ENCODE measurements at places on chromosomes 5 and 9.

- DNase-seq, result no peak
Observed at GRCh38 chr5:73774924-73775323, 148.9 kb downstream of the ARHGEF28 start.

- DNase-seq, result no peak
Observed at GRCh38 chr5:110884005-110884404, 145.2 kb downstream of the SLC25A46 start.

DNA sequence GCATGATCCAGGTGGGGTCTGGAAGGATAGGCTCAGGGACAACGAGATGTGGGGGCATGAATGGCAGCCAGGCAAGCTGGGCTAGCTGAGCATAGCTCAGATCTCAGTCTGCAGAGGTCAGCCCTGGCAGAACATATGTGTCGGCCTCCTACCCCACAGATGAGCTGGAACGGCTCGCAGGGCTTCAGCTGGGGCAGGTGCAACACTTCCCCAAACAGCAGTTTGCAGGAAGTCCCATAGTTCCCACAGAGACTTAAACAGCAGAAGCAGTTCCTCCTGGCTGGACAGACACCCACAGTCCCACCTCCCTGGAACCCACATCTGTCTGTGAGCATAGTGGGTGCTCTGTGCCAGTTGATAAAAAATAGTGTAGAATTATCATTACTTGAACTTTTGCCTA, 404.6 kb downstream of the GADD45G start:
- DNase-seq, result no peak

DNA sequence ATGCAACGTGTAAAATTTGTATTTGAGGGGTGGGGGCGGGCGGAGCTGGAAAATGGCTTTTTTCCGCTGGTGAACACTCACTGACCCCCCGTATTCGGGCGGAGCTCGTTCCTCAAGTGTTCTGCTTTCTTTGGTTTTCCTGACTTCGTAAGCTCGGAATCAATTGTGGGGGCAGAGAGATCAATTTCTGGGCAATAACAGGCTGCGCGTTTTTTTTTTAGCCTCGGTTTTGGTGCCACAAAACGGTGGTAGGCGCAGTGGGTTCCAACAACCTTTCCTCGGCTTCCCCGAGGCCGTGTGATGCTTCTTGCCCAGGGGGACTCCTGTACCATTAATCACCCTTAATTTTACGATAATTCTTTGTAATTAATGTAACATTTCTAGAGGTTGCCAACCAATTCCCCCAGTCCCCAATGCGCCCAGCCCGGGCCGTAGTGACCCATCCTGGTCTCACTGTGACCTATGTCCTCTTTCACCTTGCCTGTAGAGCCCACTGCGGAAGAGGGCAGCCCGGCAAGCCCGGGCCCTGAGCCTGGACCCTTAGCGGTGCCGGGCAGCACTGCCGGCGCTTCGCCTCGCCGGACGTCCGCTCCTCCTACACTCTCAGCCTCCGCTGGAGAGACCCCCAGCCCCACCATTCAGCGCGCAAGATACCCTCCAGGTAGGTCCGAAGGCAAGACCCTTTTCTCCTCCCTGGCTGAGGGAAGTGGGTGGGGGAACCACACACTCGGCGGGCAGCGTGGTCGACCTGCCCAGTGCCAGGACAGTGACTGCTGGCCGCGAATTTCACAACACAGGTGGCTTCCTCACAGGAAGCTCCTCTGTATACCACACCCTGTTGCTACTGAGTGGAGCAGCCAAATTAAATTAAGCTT, 3.7 kb downstream of the NR4A3 start:
- DNase-seq, result no peak

DNA sequence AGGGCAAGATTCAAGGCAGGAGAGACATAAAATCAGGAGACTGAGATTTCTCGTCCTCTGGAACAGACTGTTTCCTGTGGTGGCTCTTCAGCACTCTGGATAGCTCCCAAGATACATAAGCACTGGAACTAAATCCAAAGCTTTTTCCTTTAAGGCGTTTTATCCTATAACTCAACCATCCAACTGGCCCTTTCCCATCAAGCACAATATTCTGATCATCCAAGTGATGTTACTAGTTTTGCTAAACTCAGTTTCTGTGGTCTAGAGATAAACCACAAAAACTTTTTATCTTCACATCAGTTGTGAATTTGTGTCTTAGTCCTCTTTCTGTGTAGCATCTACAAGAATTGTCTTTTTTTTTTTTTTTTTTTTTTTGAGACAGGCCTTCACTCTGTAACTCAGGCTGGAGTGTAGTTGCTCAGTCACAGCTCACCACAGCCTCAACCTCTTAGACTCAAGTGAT, 299.4 kb downstream of the COX7C start:
- peak; percentile 1 for DNase-seq

- DNase-seq, result no peak
Observed at GRCh38 chr9:119160551-119160950, 208.7 kb downstream of the BRINP1 start.

GRCh38 chr9:134919303-134919702, 1.6 kb upstream of the FCN1 start:
- DNase-seq, result no peak

GRCh38 chr5:150485693-150486401, 22.1 kb upstream of the NDST1 start:
- DNase-seq, result peak; percentile 79

- no peak for DNase-seq
Observed at GRCh38 chr5:96930058-96930457, 5.8 kb upstream of the LNPEP start.

GRCh38 chr9:76737154-76737902, 26.9 kb upstream of the PCA3 start:
- DNase-seq, result no peak

DNA sequence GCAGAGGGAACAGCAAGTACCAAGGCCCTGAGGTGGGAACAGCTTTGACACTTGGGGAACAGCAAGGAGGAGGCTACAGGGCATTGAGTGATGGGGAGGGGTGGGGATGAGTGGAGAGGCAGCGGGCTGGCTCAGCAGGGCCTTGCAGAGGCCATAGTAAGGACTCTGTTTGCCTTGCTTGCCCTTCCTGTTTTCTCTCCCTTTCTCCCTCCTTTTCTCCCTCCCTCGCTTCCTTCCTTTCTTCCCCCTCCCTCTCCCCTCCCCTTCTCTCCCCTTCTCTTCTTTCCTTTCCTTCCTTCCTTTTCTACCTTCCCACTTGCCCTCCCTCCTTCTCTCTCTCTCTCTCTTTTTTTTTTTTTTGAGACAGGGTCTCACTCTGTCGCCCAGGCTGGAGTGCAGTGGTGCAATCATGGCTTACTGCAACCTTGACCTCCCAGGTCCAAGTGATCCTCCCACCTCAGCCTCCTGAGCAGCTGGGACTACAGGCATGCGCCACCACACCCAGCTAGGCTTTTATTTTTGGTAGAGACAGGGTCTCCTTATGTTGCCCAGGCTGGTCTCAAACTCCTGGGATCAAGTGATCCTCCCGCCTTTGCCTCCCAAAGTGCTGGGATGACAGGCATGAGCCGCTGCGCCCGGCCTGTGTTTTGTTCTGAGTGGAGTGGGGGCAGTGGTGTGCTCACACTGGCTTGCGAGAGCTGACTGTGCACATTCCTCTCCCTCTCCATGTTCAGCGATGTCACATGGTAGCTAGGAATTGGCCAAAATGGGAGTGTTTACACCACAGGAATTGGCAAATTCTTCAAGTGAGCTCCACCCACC, 17.1 kb downstream of the IER5L start:
- DNase-seq, result no peak

DNA sequence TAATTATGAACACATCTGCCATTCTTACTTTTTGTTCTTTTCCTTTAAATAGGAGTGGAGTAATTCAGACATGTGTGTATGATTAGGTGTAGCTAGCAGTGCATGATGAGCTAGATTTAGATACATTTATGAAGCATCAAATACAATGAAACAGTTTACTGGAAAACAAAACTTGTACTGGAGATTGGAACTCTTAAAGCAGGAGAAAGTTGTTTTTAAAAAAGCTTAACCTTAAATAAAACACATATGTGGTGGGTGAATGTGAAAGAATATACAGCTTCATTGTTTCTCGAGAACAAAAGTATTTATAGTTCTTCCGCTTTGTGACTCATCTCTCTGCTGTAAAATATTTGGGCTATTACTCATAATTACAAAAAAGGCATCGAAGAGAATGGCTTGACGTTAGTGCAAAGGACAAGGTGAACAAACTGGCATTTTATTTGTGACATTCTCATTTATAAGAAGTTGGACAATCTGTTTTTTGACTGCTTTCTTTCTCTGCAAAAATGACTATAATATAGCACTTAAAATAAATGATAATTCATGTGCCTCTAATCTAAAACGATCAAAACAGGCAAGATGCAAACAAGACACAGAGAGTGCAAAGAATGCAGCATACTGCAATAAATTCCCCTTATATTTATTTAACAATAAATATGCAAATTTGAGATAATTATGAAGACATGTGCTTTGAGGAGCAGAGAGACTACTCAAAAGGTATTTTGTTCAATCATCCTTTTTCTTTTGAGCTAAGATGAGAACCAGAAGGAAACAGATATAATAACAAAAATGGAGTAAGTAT, 478.8 kb downstream of the CETN3 start:
- no peak for DNase-seq

DNA sequence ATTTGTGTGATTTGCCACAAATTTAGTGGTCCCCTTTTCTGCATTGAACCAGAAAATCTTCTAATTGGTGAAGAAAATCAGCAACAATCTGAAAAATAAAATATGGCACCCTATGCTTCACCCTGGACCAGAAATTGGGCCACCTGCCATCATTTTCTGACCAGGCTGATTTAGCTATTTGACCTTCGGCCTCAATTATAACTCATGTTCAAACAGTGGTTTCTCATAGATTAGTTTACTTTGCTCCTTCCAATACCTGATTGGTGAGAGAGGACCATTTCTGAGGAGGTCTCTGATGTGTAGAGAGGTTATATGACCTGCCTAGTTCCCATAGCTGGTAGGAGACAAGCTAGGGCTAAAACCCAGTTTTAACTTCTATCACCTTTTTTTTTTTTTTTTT, 59.0 kb downstream of the PTTG1 start:
- DNase-seq, result no peak

GRCh38 chr5:3741374-3741770, 145.7 kb downstream of the IRX1 start:
- DNase-seq, result no peak

Measured in adrenal gland (tissue), 19 donors.